ENCODE measurements at places on chromosomes 3 and 15.

- no peak for DNase-seq
These were observed 16.3 kb downstream of the ACOX2 start for GRCh38 chr3:58520403-58521335.

GRCh38 chr3:167684388-167684993, 30.7 kb upstream of the WDR49 start:
- DNase-seq: no peak

DNA sequence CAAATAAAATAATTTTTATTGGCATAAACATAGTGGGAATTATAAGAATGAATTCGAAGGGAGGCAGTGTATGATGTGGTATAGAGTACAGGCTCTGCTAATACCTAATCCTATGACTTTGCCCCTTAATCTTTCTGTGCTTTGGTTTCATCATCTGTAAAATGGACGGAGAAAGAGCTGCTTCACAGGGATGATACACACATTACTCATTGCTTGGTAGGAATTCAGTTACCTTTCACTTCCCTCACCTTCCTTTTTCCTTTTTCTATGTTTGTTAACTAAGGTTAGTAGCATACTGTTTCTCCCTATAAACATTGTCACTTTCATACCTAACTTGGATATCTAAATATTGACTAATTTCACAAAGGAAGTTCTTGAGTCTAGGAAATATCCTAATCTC, 36.2 kb downstream of the LEKR1 start:
- no peak for DNase-seq

DNA sequence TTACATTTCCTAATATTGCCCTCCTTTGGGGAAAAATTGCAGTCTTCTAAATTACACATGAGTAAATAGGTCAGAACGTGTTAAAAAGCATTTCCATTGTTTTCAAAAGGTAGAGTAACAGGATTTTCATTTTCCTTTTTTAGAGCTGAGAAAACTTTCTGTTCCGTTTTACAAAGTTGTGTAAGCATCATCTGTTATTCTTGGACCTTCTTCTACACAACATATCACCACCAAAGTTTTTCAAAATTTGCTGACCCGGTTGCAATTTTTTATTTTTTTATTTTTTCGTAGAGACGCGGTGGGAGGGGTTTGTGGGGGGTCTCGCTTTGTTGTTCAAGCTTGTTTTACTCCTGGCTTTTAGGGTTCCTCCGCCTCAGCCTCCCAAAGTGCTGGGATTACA, 1.1 kb downstream of the CCDC39 start:
- DNase-seq: no peak

DNA sequence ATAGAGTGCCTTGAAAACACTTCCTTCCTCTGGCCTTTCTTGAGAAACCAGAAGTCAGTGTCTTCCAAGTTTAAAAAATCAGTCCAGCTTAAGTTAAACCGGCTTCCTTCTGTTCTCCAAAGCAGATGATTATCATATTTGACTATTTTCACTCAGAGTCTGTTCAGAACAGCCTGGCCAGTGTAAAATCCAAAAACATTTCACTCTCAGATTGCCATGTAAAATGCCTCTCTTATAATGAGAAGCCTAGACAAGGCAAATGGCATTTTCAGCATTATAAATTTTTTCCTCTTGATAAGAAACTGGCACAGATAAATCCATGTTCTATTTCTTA, 193.5 kb downstream of the TNIK start:
- DNase-seq: no peak

DNA sequence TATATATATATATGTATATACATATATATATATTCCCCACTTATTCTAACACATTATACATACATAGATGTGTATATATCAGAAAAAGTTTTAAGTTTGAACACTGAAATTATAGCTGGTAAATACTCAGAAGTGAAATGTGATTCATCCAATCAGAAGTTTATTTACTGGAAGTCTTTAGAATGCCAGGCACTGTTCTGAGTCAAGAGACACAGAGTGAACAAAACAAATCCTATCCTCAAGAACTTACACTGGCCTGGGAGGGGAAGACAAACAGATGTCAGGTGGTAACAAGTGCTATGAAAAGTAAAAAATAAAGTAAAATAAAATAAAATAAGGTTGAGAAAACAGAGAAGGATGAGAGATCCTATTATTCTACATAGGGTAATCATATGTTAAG, 13.4 kb downstream of the DHX36 start:
- DNase-seq: no peak

- DNase-seq: peak; percentile 76
These were observed 11.5 kb upstream of the CHAC1 start for GRCh38 chr15:40941528-40942336.

DNA sequence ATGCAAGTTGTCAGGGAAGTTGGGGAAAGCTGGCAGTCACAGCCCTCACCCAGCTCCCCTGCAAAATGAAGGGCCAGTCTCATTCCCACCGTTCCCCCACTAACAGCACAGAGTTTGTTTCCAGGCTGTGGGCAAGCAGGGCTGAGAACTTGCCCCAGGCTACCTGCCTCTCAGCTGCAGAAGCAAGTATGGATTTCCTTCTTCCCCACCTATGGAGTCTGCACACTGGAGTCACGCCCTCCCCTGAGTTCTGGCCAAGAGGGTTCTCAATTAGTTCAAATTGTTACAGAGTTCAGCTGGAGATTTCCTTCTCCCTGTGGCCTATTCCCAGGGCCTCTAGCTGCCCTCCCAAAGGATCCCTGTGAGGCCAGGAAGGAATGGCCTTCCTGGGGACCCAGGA, 90.1 kb upstream of the ATP11B start:
- no peak for DNase-seq

DNA sequence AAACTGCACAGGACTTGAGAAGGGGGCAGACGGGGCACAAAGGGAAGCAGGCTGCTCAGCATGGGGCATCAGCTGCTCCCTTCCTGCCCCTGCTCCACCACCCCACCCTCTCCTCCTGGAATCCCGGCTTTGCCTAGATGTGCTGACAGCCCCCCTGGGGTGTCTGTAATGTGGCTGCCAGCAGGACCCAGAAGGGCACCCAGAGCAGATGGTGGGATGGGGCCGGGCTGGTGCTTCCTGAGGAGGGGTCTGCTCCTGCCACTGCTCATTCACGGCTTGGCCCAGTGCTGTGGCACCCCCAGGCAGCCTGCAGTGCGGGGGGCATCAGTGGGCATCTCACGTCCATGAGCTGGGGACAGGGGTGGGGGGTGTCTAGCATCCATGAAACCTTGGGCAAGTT, 10.2 kb downstream of the H1-8 start:
- DNase-seq: no peak

DNA sequence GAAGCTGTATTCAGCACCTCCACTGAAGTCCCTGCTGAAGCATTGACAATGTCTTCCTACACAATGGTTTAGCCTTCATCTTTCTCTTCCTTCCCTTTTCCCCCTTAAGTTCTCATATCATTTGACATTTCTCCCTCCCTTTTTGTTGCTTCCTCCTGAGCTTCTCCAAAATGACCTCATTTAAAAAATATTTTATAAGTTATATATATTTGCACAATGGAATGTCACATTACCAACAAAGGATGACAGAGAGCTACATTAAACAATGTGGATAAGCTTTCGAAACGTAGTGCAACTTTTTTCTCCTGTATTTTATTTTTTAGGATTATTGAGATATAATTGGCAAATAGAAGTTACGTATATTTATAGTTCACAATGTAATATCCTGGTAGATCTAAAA, 13.2 kb upstream of the DLG1 start:
- no peak for DNase-seq

DNA sequence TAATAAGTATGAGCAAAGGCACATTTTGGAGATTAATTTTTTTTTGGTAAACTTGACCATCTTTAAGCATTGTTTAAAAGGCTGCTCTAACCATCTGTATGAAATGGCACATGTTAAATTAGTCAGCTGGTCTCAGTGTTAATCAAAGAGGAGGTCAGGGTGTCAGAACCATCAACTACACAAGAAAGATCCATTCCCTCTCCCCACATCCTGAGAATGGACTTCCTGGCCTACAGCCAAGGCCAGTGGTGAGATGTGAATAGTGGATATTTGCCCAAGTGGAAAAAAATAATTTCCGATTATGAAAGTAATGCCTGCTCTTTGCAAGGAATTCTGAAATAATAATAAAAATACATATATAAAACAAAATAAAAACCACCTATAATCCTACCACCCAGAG, 641.7 kb downstream of the NR2F2 start:
- DNase-seq: no peak

GRCh38 chr3:35635926-35636683, 3.2 kb upstream of the ARPP21 start:
- no peak for DNase-seq

DNA sequence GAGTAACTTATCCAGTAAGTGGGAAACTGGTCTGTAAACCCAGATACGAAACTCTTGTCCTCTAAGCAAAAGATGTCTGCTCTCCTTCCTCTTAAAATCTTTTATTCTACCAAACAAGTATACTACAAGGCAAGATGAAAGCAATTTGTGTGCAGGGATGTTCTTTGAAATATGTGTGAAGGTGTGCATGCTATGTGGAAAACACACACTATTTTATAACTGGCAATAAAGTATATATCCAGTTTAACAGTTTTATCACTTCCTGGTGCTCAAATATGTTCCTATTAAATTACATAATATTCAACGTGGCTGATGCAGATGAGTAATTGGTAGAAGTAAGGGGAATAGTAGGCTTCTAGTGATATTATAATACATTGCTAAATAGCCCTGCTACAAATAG, 566.5 kb downstream of the ROBO2 start:
- DNase-seq: no peak

Data from activated CD4-positive, CD25-positive, alpha-beta regulatory T cell treated with anti-CD3 and anti-CD28 coated beads, Interleukin-2, amount 50 U/mL, for 72 hours (primary cell).